H1 (cell line): ENCODE measurements at places on chromosomes 7 and 10. TPM values are rescaled to one million over a fixed set of nuclear protein-coding genes. Genes with fewer than 3 reads are reported as not detected.

The UTF1 gene
- 21.7 and 21.8 TPM in 2 replicates for total RNA-seq

The TRPV6 gene
- 0.48 and 0.52 TPM in 2 replicates for total RNA-seq

GRCh38 chr7:149887311-149887710, 13.5 kb downstream of the ATP6V0E2 start:
- DNase-seq, result no peak
- no peaks in the 10 kb centered on the region for H3K27me3 ChIP-seq
- H3K4me3 ChIP-seq, result no peak overlapping the region
- H3K27ac ChIP-seq, result no peak overlapping the region
- no peaks in the 10 kb centered on the region for H3K36me3 ChIP-seq
- peaks cover 9% of the 10 kb centered on the region for H3K4me1 ChIP-seq

DNA sequence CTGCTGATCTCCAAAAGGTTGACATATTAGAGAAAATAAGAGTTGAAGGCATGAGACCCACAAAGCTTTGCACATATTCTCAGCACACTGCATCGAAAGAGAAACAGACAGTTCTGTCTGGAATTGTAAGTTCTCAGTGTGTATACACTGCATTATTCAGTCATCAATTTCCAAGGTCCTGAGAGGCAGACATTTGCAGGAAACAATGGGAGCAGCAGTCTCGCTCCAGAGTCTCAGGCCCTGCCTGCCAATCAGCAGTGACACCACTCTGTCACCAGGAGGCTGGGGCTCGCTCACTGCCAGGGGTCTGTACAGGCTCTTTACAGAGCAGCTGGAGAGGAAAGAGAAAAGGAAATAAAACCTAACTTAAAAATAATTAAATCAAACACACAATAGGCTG, 36.3 kb downstream of the JAZF1 start:
- H3K36me3 ChIP-seq, result no peaks in the 10 kb centered on the region
- H3K4me3 ChIP-seq, result no peak overlapping the region
- H3K4me1 ChIP-seq, result peaks cover 2% of the 10 kb centered on the region
- no peak for DNase-seq
- H3K27me3 ChIP-seq, result no peaks in the 10 kb centered on the region

- no peaks in the 10 kb centered on the region for H3K27me3 ChIP-seq
- no peak for DNase-seq
- no peak overlapping the region for H3K27ac ChIP-seq
Measured at GRCh38 chr10:96641396-96642295, 54.8 kb upstream of the TM9SF3 start.

DNA sequence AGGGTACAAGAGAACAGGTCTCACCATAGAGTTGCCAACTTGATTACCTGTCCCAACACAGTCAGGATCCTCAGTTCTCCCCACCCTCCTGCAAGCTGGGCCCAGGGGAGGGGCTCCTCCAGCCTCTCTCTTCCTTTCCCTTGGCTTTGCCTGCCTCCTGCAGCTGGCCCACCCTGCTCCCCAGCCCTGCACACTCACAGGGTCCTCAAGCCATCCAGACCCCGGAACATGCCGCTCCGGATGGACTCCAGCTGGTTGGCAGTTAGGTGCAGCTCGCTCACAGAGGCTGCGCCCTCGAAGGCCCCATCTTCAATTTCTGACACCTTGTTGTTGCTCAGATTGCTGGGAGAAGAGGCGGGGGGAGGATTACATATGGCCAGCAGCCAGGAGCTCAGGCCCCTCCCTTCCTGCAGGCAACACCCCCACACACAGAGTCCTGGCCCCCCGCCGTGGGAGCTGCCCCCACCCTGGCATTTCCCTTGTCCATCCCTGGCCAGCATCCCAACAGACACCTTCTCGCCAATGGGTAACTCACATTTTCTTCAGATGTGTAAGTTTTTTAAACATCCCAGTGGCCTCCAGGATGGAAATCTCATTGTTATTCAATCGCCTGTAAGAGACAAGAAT, 139.2 kb downstream of the SLIT1 start:
- peaks cover 5% of the 10 kb centered on the region; the same call in 1 of the 2 replicates for H3K4me1 ChIP-seq
- no peaks in the 10 kb centered on the region for H3K27me3 ChIP-seq
- H3K27ac ChIP-seq, result no peak overlapping the region

DNA sequence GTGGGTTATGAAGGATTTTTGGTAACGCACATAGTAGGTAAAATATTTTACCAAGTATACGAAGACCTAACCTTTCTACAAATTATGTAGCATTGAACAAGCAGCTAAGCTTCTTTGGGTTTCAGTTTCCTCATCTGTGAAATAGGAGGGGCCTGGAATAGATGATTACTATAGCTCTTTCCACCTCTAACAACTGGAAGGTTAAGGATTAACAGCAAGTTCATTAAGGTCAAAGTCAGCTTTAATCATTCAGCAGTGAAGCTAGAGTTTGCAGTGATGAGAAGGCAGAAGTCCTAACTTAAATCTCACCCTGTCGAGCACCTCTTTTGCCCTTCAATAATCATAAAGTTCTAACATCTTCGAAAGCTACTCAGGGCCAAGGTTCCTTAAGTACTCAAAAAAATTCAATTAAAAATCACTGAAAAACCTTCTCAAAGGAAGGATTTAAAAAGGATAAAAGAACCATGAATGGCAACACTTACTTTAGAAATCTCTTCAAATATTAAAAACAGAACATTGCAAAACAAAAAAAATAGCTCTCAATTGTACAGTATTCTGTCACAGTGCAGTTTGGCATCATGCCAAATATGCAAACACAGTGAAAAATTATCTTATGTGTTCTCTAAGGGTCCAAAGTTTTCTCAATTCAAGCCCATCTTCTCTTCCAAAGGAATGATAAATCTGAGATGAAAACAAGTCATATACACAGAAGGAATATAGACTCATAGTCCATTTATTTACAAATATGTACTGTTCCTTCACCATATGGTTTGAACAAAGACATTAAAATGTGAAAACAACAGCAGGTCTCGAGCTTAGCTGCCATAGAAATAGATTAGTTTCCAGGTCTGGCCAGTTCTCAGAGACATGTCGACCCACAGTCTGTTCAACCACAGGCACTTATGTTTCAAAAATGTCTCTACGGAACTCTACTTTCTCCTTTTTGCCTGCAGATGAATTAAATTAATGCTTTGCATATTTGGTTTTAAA, 152.0 kb upstream of the SLC13A1 start:
- H3K36me3 ChIP-seq, result no peaks in the 10 kb centered on the region
- DNase-seq, result no peak
- H3K4me1 ChIP-seq, result peaks cover 5% of the 10 kb centered on the region; the same call in 1 of the 2 replicates

GRCh38 chr10:129498680-129499079, 31.6 kb downstream of the MGMT start:
- no peak for DNase-seq
- no peaks in the 10 kb centered on the region for H3K27me3 ChIP-seq
- no peak overlapping the region for H3K4me3 ChIP-seq
- no peaks in the 10 kb centered on the region for H3K36me3 ChIP-seq
- H3K27ac ChIP-seq, result no peak overlapping the region
- peaks cover 3% of the 10 kb centered on the region; the same call in 1 of the 2 replicates for H3K4me1 ChIP-seq

DNA sequence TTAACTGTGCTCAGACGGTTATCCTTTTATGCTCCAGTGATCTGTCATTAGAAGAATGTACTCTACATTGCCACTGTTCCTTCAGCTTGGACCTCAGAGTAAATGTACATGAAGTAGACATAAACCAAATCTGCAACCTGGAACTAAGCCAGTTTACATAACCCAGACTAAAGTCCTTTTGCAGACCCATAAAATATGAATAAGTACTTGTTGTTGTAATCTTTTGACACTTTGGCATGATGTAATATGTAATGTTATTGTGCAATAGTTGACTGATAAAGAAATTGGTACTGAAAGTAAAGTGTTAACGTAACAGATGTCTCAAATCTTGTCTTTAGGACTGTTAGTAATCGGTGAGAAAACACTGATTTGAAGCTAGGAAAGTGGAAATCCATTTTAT, 115.8 kb upstream of the SORCS1 start:
- H3K4me3 ChIP-seq, result no peak overlapping the region
- H3K4me1 ChIP-seq, result peaks cover 3% of the 10 kb centered on the region; the same call in 1 of the 2 replicates
- no peaks in the 10 kb centered on the region for H3K27me3 ChIP-seq
- no peak for DNase-seq
- H3K27ac ChIP-seq, result no peak overlapping the region
- no peaks in the 10 kb centered on the region for H3K36me3 ChIP-seq

GRCh38 chr10:85946713-85947326, 419.8 kb downstream of the GRID1 start:
- H3K27ac ChIP-seq, result no peak overlapping the region
- H3K36me3 ChIP-seq, result no peaks in the 10 kb centered on the region
- H3K4me1 ChIP-seq, result no peaks in the 10 kb centered on the region
- H3K27me3 ChIP-seq, result no peaks in the 10 kb centered on the region
- no peak overlapping the region for H3K4me3 ChIP-seq

DNA sequence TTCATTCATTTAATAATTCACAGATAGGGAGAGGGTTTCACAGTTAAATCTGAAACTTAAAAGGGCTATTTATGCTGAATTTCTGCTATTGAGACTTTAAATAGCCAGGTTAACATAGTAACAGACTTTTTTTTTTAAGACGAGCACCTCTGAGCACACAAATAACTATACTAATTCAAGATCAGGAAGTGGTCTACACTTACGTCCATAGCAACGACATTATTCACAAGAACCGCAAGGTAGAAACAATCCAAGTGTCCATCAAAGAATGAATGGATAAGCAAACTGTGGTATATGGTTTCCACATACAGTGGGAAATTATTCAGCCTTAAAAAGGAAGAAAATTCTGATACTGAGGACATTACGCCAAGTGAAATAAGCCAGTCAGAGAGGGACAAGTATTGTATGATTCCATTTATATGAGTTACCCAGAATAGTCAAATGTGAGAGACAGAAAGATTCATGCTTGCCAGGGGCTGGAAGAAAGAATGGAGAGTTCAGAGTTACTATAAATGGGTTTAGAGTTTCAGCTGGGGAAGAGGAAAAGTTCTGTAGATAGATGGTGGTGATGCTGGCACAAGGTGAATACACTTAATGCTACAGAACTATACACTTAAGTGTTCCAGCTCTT, 140.3 kb upstream of the LAMB4 start:
- H3K4me1 ChIP-seq, result no peaks in the 10 kb centered on the region
- DNase-seq, result no peak
- H3K36me3 ChIP-seq, result no peaks in the 10 kb centered on the region
- no peaks in the 10 kb centered on the region for H3K27me3 ChIP-seq

DNA sequence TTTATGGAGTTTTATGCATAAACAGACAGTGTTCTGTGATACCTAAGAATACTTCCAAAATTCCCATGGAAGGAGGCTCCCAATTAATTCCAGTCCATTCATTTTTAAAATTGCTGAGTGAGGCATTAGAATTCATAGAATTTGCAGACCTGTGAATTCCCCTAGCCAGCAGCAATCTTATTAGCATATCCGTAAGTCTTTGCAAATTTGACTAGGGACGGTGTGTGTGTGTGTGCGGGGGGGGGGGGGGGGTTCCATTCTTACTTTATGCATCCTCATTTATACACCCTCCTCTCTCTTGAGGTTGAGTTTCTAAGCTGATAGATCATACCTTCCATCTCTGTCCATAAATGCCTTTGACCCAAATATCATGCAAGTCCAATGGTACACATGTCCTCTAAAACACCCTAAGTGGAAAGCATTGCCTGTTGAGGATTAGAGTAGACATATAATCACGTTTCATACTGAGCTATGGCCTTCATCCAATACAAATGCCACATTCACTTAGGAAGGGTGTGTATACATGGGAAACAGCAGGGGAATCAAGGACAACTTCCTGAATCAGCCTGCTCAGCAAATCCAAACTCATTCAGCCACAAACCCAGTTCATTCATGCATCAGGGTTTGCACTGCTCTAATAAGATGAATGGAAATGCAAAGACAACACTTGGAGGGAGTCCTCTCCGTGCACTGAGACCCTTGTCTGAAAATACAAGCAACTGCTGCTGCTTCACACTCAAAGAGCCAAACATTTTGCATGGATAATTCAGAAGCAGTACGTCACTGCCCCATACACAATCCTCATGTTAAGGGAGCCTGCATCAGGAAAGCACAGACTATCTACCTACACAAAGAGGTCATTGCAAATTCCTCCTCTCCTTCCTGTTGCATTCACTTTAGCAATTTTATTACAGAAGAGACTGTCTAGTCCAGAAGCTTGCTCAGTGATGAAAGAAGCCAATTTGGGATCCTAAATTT, 350.8 kb downstream of the KCNMA1 start:
- H3K4me1 ChIP-seq, result peaks cover 2% of the 10 kb centered on the region
- H3K27ac ChIP-seq, result no peak overlapping the region
- no peak for DNase-seq
- no peaks in the 10 kb centered on the region for H3K27me3 ChIP-seq

DNA sequence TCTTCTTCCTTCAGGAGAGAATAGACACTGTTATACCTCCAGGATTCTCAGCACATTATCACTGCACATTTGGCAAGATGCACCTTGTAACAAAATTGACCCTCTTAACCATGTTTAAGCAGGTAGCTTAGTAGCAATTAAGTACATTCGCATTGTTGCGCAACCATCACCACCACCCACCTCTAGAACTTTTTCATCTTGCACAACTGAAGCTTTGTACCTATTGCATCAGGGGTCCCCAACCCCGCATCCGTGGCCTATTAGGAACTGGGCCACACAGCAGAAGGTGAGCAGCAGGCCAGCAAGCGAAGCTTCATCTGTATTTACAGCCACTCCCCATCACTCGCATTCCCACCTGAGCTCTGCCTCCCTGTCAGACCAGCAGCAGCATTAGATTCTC, 29.9 kb upstream of the SMURF1 start:
- H3K27ac ChIP-seq, result no peak overlapping the region
- no peak for DNase-seq
- no peaks in the 10 kb centered on the region for H3K27me3 ChIP-seq
- no peaks in the 10 kb centered on the region for H3K4me1 ChIP-seq
- H3K36me3 ChIP-seq, result no peaks in the 10 kb centered on the region

DNA sequence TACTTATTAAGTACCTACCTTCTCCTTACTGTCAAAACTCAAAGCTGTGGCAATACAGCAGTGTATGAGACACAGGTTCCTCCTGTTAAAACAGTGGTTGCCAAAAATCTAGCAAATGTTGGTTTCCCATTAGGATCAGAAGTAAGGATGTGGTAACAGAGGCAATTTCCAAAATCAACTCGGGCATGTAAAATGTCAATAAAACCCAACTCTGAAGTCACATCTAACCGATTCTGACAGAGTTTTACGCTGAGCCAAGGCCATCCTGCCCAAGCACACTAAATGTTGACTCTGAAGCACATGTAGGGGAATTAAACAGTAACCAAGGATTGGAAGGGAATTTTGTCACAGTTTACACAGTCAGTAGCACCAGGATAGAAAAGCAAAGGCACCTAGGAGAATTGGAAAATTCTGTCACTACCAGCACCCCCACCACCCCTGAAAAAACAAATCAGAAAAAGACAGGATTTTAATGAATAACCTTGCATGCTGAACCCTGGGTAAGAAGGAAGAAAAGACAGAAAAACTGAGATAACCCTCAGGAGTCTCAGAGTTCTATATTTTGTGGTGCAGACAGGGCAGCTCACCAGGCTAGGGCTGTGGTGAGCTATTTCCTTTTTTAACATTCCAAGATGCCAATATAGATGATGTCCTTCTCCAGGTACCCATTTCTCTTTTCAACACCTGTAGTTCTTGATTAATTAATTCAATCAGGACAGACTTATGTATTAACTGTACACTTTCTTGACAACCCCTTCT, 119.5 kb downstream of the DOCK4 start:
- no peak overlapping the region for H3K4me3 ChIP-seq
- H3K27ac ChIP-seq, result no peak overlapping the region
- no peaks in the 10 kb centered on the region for H3K27me3 ChIP-seq
- no peaks in the 10 kb centered on the region for H3K4me1 ChIP-seq
